Fibroblast of skin of left biceps (primary cell): ENCODE measurements at places on chromosomes 11 and 22.

GRCh38 chr11:24748261-24748660 is 251.4 kb downstream of the LUZP2 start:
- no peak for DNase-seq

GRCh38 chr11:122601141-122602125 is 54.1 kb upstream of the UBASH3B start:
- peak; percentile 91 for DNase-seq

DNA sequence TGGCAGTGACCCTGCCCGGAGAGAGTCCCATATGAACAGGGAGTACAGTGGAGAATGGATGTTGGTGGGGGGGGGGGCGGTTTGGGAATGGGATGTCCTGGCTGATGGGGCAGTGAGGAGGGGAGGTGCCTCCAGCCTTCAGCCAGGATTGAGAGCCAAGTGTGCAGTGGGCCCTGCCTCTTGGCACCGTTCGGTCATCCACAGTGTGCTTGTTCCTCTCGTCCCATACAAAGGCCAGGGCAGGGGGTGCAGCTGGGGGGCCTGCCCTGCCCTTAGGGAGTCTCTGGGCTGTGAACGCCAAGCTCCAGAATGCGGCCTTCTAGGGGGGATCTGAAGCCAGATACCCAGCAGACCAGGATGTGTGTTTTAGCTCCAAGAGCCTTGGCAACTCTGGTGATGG is 34.0 kb downstream of the KCNC1 start:
- no peak for DNase-seq

- peak; percentile 8 for DNase-seq
Observed at GRCh38 chr11:3894128-3894731, 38.8 kb downstream of the STIM1 start.

- no peak for DNase-seq
Observed at GRCh38 chr11:73241300-73241699, 23.2 kb downstream of the P2RY2 start.

DNA sequence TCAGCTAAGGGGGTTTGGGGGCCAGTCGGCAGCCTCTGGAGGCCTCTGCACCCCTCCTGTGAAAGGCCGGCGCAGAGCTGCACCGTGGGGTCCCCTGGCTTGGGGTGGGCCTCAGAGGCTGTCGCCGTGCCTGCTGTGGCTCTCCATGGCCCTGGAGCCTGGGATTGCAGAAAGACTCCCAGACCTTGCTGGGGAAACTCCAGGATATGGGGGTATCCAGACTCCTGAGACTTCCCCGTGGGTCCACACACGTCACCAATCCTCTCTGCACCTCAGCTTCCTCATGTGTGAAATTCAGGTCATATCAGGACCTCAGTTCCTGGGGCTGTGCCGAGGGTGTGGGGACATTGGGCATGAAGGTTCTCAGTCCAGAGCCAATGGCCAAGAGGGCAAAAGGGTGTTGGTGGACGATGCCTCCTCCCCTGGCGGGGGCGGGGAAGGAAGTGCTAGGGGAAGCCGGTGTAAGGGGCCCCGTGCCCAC is 97.1 kb downstream of the KCNQ1 start:
- no peak for DNase-seq

GRCh38 chr22:27344546-27344945 is 457.0 kb downstream of the MN1 start:
- no peak for DNase-seq

DNA sequence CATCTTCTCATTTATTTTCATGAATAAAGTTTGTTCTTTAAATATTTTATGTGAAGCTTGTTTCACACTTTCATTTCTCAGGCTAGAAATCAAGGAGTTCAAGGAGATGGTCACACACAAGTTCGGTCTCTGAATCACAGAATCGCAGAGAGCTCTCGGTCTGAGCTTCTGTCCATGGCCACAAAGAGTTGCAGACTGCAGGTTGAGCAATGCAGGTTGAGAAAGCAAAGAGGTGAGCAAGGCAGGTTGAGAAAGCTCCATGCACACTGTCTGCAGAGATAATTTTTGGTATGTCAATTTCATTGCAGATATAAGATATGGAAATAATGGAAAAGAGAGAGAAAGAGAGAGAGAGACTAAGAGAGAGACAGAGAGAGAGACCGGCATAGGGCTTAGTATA is 32.9 kb upstream of the VWA5A start:
- DNase-seq: no peak

GRCh38 chr11:46832511-46833214 is 13.4 kb downstream of the CKAP5 start:
- DNase-seq: no peak

GRCh38 chr22:28910569-28911303 is 27.4 kb downstream of the ZNRF3 start:
- DNase-seq: no peak

DNA sequence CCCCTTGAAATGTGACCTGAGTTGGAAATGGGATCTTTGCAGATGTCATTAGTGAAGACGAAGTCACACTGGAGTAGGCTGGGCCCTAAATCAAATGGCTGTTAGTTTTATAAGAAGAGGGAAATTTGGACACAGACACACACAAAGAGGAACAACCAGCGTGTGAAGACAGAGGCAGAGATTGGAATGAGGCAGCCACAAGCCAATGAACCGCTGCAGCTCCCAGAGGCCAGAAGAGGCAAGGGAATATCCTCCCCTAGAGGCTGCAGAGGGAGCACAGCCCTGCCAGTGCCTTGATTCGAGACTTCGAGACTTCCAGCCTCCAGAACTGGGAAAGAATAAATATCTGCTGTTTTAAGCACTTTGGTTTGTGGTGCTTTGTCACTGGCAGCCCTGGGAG is 484.5 kb downstream of the MN1 start:
- DNase-seq: no peak

- no peak for DNase-seq
Observed at GRCh38 chr11:12019337-12019736, 10.9 kb upstream of the DKK3 start.

- DNase-seq: peak; percentile 63
Observed at GRCh38 chr11:94193288-94193687, 64.6 kb downstream of the PANX1 start.

DNA sequence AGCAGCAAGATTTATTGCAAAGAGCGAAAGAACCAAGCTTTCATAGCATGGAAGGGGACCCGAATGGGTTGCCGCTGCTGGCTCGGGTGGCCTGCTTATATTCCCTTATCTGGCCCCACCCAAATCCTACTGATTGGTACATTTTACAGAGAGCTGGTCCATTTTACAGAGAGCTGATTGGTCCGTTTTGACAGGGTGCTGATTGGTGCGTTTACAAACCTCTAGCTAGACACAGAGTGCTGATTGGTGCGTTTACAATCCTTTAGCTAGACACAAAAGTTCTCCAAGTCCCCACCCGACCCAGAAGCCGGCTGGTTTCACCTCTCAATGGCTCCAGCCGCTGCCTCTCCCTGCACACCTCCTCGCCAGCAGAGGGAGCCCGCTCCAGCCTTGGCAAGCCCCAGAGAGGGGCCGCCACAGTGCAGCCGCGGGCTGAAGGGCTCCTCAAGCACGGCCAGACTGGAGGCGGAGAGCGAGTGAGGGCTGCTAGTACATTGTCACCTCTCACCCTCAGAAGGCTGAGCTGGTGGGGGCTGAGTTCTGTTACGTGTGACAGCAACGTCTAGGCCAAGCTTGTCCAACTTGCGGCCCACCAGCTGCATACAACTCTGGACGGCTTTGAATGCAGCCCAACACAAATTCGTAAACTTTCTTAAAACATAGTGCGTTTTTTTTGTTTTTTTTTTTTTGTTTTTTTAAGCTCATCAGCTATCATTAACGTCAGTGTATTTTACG is 8.7 kb downstream of the PTH start:
- no peak for DNase-seq

- DNase-seq: no peak
Observed at GRCh38 chr11:65872586-65873317, at the start of gene EFEMP2. Gene EFEMP2, minus strand, starts transcription at chr11:65872800. Its CDS starts 446 bp downstream, at chr11:65872354.

GRCh38 chr11:131629925-131630540 is 259.6 kb downstream of the NTM start:
- DNase-seq: no peak

DNA sequence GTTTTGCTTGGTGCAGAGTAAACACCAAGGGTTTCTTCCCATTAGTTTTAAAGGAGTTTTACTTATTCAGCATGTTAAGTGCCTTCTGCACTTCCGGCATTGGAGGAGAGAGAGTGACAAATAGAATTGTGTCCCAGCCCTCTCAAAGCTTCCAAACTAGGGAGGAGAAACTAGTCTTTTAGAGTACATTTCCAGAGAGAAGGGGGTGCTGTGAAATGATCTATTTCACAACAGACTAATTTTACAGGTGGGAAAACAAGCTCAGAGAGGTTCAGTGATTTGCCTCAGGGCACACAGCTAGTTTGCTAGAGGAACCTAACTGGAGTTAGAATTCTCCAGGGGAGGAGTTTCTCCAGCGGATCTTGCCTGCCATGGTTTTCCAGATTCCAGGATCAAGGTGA is 12.6 kb downstream of the MPST start:
- no peak for DNase-seq

GRCh38 chr11:108797578-108798100 is 132.8 kb downstream of the DDX10 start:
- no peak for DNase-seq

DNA sequence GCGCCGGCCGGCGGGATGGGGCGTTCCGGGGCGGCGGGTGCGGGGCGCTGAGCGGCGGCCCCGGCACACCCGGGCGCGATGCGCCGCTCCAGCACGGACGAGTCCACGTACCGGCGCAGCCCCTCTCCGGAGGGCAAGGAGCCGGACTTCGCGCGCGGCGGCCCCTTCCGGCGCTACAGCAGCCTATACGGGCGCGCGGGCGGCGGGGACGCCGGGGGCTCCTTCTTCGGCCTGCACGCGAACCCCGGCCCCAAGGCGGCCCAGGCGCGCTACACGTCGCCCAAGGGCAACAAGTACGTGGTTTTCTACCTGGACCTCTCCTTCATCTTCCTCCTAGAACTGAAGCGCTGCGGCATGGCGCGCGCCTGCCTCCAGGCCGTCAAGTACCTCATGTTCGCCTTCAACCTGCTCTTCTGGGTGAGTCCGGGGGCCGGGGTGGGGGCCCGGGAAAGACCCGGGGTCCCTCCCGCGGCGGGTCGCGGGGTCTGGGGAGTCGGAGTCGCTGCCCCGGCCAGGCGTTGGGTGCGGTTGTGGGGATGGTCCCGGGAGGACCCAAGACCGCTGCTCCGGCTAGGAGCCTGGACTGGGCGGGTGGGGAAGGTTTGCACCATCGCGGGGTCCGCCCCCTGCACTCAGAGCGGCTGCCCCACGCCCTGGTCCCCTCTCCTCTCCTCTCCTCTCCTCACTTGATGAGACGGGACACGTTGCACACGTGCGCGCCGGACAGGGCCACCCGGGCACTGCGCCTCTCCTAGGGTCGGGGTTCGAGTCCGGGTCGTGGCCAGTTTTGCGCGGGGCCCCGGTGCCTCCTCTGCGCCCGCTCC is 7.5 kb downstream of the TSPAN4 start:
- no peak for DNase-seq

DNA sequence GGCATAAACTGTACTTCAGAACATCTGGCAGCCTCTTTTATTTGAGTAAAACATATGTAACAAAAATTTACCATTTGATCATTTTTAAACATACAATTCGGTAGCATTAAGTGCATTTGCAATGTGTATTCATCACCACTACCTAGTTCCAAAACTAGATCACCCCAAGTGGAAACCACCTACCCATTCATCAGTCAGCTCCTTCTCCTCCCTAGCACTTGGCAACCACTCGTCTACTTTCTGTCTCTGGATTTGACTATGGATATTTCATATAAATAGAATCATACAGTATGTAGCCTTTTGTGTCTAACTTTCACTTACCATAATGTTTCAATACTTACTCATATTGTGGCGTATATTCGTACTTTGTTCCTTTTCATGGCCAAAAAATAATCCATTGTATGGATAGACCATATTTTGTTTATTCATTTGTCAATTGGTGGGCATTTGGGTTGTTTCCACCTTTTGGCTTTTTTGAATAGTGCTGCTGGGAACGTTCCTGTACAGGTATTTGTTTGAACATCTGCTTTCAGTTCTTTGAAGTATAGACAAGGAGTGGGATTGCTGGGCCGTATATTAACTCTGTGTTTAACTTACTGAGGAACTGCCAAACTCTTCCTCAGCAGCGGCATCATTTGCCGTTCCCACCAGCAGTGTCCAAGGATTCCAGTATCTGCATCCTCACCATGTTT is 27.2 kb upstream of the ADORA2A start:
- no peak for DNase-seq

DNA sequence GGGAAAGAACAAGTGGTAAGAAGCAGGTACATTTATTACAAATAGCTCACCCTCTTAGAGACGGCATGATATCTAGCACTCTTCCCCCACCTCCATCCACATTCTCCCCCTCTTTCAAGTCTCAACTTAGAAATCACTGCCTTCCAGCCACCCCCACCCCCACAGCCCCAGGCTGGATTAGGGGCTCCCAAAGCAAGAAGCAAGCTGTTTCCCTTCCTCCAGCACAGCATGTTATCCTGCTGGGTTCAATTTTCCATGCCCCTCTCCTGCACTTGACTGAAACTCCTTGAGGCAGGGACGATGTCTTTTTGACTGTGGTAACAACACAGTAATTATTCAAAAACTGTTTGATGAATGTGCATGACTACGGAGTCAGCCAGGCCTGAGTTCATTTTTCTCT is 350.7 kb downstream of the LARGE1 start:
- no peak for DNase-seq

DNA sequence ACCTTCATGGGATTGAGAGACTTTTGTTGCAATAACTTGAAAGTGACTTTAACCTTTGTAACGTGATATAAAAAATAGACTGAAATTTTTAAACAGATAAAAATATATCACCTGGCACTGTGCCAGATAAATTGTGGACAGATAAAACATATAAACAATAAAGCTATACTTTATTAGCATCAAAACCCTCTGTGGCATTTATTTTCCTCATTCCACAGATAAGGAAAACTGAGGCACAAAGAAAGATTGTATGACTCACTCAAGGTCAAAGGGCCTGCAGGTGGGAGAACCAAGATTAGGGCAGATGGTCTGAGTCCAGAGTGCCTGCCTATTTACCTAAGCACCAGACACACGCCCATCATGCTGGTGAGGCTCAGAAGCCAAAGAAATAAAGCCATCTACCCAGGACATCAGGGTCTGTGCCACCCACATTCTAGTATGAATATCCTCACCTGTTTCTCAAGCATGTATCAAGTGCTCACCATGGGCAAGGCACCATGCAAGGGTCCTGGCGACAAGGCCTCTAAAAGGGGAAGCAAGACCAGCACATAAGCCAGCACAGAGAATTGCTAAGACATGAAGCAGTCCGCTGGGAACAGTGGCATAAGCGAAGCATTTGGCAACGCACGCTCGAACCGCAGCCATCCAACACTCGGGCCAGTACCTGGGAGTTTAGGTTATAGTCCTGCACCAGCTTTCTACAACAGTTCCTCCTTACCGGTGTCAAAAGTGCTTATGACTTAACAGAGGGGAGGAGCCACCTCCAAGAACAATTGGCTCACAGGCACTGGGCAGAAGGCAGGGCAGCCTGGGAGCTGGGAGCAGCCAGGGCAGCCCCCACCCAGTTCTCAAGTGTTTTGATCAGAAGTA is 17.6 kb downstream of the MYH9 start:
- no peak for DNase-seq
